Brain pericyte (primary cell): ENCODE measurements at places on chromosomes 2 and 18.

- DNase-seq = no peak
Measured at GRCh38 chr2:112614201-112614840, 29.9 kb downstream of the CHCHD5 start.

DNA sequence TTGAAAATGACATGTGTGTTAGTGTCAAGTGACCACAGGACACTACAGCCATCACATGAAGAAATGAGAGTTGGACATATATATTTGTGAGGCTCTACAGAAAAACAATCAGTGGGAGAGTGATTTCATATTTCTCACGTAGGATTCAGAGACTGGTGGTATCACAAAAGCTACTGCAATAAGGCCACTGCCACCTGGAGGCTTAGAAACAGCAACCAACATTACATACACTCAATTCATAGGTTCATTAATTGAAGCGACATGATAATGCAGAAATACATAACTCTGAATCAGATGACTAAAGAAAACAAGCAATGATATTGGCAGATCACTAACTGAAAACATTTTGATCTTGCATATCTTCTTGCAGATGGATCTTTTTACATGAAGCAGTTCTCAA, 248.1 kb upstream of the KLHL14 start:
- no peak for DNase-seq

GRCh38 chr18:65468881-65469280, 281.9 kb upstream of the CDH7 start:
- DNase-seq = no peak

GRCh38 chr2:127841466-127842178, 16.3 kb downstream of the POLR2D start:
- no peak for DNase-seq

DNA sequence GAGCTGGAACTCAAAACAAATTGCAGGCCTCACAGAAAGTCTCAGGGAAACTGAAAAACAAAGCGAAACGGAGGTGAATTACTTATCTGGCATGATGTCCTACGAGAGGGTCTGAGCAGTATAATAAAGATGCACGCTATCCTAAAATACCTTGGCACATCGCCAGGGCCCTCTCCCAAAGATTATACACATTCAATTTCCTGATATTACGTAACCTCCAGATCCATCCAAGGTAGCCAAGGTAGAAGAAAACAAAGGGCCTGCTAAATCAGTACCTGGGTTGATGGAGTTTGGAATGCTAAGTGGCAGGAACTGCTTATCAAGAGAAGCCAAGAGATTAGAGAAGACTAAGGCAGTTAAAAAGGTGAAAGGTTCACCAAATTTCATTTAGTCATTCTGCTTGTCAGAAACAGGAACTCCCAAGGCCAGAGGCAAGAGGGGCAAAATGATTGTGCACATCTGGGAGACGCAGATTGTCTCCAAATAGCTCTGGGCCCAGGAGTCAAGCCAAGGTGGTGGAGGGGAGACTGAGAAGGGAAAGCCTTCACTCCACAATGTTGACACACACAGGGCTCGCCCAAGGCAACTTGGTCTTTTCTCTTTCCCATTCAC, 236.8 kb upstream of the ATP5MC3 start:
- no peak for DNase-seq

DNA sequence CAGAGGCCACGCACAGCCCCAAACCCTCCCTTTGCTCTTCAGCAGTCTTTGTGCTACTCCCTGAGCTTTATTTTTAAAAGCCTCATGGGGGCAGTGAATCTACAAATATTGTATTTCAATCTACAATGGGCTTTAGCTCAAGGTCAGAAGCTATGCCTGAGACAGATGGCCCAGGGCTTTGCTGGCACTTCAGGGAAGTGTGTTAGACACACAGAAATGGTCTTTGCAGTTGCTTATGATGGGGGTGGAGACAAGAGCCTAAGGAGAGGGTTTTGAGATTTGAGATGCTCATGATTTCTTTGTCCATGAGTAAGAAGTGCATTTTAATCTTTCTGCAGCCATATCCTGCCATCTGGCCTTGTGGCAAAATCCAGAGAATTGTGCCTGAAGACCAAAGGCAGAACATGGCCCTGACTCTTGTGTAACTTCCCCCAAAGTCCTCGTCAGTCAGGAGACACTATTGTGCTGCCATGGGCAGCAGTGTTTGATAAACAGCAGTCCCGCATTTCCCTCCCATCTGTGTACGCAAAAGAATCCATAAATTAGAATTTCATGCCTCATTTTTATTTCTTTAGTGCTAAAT, 92.6 kb downstream of the VAPA start:
- no peak for DNase-seq

DNA sequence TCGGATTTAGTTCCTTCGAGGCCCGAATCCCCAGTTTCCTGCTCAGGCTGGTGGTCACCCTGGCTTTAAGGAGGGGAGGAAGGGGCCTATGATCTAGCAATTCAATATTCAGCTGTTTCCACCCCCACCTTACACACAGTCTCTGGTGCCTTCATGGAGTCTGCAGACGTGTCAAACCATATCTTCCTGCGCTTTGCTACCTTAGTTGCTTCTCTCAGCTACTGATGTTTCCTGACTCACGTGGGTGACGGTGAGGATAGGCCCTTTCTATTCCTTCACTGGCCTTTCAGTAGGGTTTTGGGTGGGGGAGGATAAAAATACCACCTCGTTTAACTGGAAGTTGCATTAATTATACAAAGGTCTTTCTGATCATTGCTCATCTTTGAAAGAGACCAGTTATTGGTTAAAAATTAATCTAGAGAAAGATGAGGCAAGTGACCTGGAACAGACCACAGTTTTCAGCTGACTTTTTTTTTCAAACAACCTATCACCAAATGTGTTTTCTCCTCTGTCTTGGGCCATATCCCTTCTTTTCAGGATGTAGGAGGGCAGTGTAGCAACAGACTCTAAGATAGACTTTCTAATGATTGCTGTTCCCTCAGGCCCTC, 49.7 kb downstream of the SH2D6 start:
- DNase-seq = no peak

GRCh38 chr2:172083628-172084394, 1.5 kb upstream of the DLX1 start:
- DNase-seq = no peak

- no peak for DNase-seq
Measured at GRCh38 chr18:46250084-46250811, 146.1 kb downstream of the HAUS1 start.
